ENCODE measurements at places on chromosomes 5 and 9. TPM values are rescaled to one million over a fixed set of nuclear protein-coding genes. Genes with fewer than 3 reads are reported as not detected.

TRIM32 gene
- total RNA-seq: 16.5 TPM

GADD45G gene
- total RNA-seq: 5.5 TPM

FGD3 gene
- total RNA-seq: 6.3 TPM

LHX3 gene
- total RNA-seq: not detected

GRXCR2 gene
- not detected for total RNA-seq

PDGFRB gene
- total RNA-seq: 53.0 TPM

CYLC2 gene
- not detected for total RNA-seq

SPINK5 gene
- 0.10 TPM for total RNA-seq

SLC45A2 gene
- 0.39 TPM for total RNA-seq

MELK gene
- 11.5 TPM for total RNA-seq

BHMT gene
- total RNA-seq: 9.3 TPM

ANKRD31 gene
- total RNA-seq: 0.50 TPM

MYMK gene
- not detected for total RNA-seq

ANGPTL2 gene
- 58.5 TPM for total RNA-seq

FRMD3 gene
- total RNA-seq: 26.8 TPM

CD14 gene
- total RNA-seq: 42.4 TPM

SPAAR gene
- total RNA-seq: 0.77 TPM

FAM169A gene
- total RNA-seq: 25.3 TPM

CCL27 gene
- 0.66 TPM for total RNA-seq

CNTFR gene
- 16.1 TPM for total RNA-seq

CAMK4 gene
- 15.8 TPM for total RNA-seq

CATSPER3 gene
- 0.33 TPM for total RNA-seq

CDC23 gene
- total RNA-seq: 47.5 TPM

ADGRV1 gene
- total RNA-seq: 114 TPM

PPP2CA gene
- 94.1 TPM for total RNA-seq

ZCCHC7 gene
- 22.9 TPM for total RNA-seq

TEX48 gene
- total RNA-seq: not detected

LVRN gene
- total RNA-seq: 0.61 TPM

IFNB1 gene
- not detected for total RNA-seq

FBN2 gene
- total RNA-seq: 99.7 TPM

All from spinal cord (tissue), 10 donors.